ENCODE measurements at places on chromosomes 2 and 18.

GRCh38 chr2:2318949-2319348 lies 12.1 kb downstream of the MYT1L start:
- no peak for DNase-seq

- DNase-seq: no peak
Observed at GRCh38 chr18:64118406-64118805, 30.5 kb downstream of the LINC00305 start.

DNA sequence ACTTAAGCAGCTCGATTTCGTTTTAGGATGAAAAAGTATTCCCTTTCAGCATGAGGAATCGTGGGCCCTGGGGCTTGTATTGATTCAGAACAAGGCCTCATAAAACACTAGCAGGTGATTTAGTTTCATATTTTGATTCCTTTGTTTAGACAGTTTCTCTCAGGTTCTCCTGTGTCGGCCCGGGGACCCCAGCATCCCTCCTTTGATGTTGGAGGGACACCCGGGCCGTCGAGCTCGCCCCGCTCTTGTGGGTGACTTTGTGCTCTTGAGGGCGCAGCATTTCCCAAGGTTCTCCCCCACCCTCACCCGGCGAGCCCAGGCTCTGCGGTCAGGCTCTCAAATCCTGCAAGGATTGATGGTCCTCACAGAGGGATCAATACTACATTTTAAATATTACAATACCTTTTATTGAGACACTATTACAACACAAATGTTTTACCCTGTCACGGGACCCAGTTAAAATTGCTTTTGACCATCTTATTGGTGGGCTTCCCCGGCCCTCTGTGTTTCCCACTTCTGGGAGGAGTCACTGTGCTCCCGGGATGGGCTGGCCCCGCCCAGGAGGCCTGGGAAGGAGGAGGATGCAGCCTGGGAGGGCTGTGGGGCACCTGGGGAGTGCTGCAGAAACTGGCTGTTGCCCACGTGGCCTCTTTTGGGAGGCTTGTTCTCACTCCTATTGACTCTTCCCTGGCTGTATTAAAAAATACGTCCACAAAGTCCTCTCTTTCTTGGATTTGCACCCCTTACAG lies 222.6 kb downstream of the INSIG2 start:
- no peak for DNase-seq

- no peak for DNase-seq
Observed at GRCh38 chr2:199404841-199405240, 52.9 kb downstream of the SATB2 start.

DNA sequence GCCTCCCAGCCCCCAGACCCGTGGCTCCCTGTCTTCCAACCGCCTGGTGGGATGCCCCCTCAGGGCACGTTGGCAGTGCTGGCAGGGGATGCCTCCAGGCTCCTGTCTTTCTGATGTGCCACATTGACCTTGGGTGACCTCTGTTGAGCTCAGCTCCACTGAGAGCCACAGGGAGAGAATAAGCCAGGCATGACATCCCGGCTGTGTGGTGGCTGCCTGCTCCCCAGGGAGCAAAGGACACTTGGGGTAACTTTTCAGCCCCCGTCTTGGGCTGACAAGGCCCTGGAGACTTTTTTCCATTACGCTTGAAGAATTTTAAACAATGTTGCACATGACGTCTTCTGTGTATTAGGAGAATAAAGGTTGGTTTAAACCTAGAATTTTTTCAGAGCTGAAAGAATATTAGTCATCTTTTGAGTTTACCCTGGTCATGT lies 246.0 kb downstream of the TSN start:
- DNase-seq: no peak

Data from Right ventricle myocardium inferior (tissue), 1 donor.